ENCODE measurements at places on chromosomes 6 and 20.

DNA sequence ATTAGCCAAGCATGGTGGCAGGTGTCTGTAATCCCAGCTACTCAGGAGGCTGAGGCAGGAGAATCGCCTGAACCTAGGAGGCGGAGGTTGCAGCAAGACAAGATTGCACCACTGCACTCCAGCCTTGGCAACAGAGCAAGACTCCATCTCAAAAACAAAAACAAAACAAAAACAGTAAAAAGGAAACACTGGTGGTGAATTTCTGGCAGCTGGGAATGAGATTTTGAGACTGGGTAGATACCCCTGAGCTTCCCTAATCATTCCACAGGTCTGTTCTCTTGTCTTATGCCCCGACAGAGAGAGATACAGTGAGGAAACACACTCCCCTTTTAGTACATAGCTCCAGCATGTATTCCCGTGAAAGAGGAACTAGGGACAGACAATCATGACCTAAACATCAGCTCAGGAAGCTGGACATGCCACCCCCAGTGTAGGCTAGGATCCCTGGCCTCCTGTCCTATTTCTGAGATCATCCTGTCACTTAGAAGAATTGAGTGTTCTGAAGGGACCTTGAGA is 9.6 kb downstream of the MAN1A1 start:
- H3K36me3 ChIP-seq: no peaks in the 10 kb centered on the region
- H3K4me3 ChIP-seq: no peak overlapping the region
- H3K27me3 ChIP-seq: no peaks in the 10 kb centered on the region
- DNase-seq: no peak

DNA sequence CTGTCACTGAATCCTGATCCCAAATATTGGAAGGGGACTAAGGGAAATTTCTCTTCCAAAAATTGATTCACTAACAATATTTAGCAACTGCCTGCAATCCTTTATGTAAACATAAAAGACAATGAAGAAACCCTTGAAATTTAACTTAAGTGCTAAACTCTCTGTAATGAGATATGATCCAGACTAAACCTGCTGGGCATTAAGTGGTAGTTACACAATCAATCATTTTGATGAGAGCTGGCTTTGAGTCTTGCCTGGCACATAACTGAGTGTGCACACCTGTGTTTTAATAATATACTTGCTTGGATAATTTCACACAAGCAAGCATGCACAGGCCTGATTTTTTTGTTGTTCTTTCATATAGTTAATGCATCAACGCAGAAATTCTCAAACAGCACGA is 9.8 kb upstream of the ZFP64 start:
- no peak for DNase-seq
- H3K27me3 ChIP-seq: no peaks in the 10 kb centered on the region
- no peak overlapping the region for H3K4me3 ChIP-seq
- H3K4me1 ChIP-seq: no peaks in the 10 kb centered on the region
- H3K36me3 ChIP-seq: no peaks in the 10 kb centered on the region

GRCh38 chr20:53939572-53940359 is 130.6 kb downstream of the BCAS1 start:
- H3K27me3 ChIP-seq: no peaks in the 10 kb centered on the region
- peak overlapping the region; percentile 84 for H3K27ac ChIP-seq
- H3K36me3 ChIP-seq: no peaks in the 10 kb centered on the region
- H3K4me3 ChIP-seq: 0 out of 2 replicates have a peak overlapping the region, but pooled peaks have one; percentile 63
- H3K4me1 ChIP-seq: peaks cover 54% of the 10 kb centered on the region

DNA sequence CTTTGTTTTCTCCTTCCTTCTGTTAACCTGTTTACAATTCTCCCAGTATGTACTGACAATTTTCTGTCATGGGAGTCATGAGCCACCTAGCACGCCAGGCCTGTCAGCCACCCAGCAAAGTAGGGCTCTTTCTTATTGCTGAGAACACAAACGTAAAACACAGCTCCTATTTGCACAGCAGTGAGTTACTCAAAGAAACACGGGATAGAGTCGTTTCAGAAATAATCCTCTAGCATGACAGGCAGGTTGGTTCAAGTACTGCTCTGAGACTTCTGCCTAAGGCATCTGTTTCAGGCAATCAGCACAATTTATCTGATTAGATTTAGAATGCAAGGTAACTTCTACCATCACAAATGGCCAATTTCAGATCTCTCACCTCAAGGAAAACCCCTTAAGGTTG is 88.8 kb downstream of the CD24 start:
- H3K27me3 ChIP-seq: no peaks in the 10 kb centered on the region
- no peaks in the 10 kb centered on the region for H3K4me1 ChIP-seq
- DNase-seq: no peak
- H3K4me3 ChIP-seq: no peak overlapping the region
- H3K36me3 ChIP-seq: no peaks in the 10 kb centered on the region
- H3K27ac ChIP-seq: no peak overlapping the region

GRCh38 chr6:86969573-86969972 is 32.2 kb downstream of the HTR1E start:
- no peak for DNase-seq
- no peak overlapping the region for H3K4me3 ChIP-seq
- H3K36me3 ChIP-seq: no peaks in the 10 kb centered on the region
- H3K27me3 ChIP-seq: no peaks in the 10 kb centered on the region
- no peak overlapping the region for H3K27ac ChIP-seq

DNA sequence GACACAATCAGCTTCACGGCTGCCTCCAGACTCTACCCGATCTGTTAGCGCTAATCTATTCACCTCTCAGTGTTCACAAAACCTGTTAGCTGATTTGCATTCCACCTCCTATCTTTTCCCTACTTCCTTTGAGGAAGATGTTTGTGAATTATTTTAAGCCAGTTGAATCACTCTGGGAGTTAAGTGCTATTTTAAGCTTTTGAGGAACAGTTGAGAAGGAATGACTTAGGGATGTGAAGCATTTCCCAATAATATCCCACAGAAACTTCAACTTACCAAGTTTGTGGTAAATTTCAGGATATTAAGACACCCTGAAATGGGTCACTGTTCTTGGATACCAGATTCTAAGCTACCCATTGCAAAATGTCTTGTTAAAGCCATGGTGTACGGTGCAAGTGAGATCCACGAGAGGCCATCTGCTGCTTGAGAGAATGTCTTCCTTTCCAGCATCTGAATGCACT is 145.2 kb upstream of the CITED2 start:
- no peaks in the 10 kb centered on the region for H3K4me1 ChIP-seq
- H3K36me3 ChIP-seq: no peaks in the 10 kb centered on the region
- H3K27me3 ChIP-seq: no peaks in the 10 kb centered on the region
- no peak overlapping the region for H3K4me3 ChIP-seq
- no peak overlapping the region for H3K27ac ChIP-seq

DNA sequence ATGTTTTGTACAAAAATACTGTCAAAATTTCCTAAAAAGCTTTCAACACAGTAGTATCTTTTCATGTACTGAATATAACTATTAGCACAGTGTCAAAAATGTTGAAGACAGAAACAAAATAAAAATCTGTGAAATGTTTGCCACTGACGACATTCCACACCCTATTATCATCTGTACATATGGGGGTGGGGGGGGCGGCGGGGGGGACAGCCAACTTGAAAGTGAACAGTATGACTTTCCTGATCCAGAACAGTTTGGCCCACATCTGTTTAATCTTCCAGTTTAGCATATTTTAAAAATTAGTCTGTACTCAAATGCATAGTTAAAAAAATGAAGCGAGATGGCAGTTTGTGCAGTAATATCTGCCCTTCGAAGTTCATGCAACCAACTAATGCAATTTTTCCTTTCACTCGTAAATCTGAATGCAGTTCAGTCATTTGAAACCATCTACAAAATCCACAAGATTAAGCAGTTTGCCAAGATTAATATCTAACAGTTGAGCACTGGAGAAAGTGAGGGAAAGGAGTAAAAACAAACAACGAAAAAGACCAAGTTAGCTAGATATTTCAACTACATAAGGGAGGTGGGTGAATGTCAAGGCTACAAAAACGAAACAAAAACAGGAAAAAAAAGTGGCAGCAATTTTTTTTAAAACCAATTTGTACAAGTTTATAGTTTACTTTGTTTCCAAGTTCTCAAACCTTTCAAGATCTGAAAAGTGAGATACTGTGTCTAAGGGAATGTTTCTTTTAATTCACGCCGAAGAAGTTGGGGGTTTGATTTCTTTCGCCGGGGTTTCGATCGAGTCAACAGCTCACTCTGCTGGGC is 1.9 kb downstream of the CITED2 start:
- 0 out of 2 replicates have a peak, but pooled peaks cover 2% of the 10 kb centered on the region for H3K4me1 ChIP-seq
- peak overlapping the region; percentile 66 for H3K27ac ChIP-seq
- no peak for DNase-seq
- no peaks in the 10 kb centered on the region for H3K36me3 ChIP-seq
- peak overlapping the region; percentile 93 for H3K4me3 ChIP-seq

GRCh38 chr6:33621711-33622388 is 728 bp downstream of the ITPR3 start:
- peak overlapping the region; percentile 88 for H3K27ac ChIP-seq
- H3K4me3 ChIP-seq: peak overlapping the region; percentile 86
- H3K4me1 ChIP-seq: peaks cover 14% of the 10 kb centered on the region
- H3K36me3 ChIP-seq: peaks cover 2% of the 10 kb centered on the region
- H3K27me3 ChIP-seq: no peaks in the 10 kb centered on the region
- no peak for DNase-seq

- no peak for DNase-seq
- no peak overlapping the region for H3K27ac ChIP-seq
- H3K36me3 ChIP-seq: no peaks in the 10 kb centered on the region
- H3K4me3 ChIP-seq: no peak overlapping the region
Observed at GRCh38 chr6:82954937-82955577, 110.6 kb downstream of the UBE3D start.

DNA sequence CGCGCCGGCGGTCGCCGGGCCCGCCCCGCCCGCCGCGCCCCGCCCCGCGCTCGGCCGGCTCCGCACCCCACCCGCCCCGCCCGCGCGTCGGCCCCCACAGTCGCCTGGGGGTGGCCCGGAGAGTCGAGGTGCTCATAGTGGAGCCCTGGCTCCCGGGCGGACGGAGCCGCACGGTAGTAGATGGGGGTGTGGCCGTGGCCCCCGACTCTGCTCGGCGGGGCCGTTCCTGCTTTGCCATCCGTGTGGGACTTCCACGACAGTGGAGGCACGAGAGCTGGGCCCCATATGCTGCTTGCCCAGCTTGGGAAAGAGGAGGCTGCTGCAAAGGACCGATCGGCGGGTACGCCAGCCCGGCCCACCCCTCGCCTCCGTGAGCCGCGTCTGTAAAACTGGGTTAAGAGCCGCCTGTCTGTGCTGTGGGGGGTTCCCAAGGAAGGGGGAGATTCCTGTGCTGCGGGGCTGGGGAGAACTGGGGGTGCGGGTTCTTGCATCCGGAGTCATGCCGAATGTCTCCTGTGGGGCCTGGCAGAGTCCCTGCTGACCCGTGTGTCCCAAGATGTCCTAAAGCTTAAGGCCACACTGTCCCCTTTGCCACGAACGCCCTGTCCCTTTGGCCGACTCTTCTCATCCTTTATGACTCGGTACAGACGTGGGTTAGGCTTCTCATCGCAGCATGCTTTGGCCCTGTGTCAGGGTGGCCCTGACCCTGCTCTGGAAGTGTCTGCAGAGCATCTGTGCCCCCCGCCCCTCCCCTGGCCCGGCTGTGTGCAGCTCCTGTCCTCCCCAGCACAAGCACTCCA is at the start of gene OPRL1:
Gene OPRL1 (plus strand): TSS at position 70 of the 800 bp plus-strand sequence. CDS start 12,639 bp downstream, outside the sequence.
- H3K36me3 ChIP-seq: no peaks in the 10 kb centered on the region
- H3K27me3 ChIP-seq: peaks cover 7% of the 10 kb centered on the region
- no peak for DNase-seq
- H3K4me3 ChIP-seq: peak within 1 kb of the TSS; percentile 83

DNA sequence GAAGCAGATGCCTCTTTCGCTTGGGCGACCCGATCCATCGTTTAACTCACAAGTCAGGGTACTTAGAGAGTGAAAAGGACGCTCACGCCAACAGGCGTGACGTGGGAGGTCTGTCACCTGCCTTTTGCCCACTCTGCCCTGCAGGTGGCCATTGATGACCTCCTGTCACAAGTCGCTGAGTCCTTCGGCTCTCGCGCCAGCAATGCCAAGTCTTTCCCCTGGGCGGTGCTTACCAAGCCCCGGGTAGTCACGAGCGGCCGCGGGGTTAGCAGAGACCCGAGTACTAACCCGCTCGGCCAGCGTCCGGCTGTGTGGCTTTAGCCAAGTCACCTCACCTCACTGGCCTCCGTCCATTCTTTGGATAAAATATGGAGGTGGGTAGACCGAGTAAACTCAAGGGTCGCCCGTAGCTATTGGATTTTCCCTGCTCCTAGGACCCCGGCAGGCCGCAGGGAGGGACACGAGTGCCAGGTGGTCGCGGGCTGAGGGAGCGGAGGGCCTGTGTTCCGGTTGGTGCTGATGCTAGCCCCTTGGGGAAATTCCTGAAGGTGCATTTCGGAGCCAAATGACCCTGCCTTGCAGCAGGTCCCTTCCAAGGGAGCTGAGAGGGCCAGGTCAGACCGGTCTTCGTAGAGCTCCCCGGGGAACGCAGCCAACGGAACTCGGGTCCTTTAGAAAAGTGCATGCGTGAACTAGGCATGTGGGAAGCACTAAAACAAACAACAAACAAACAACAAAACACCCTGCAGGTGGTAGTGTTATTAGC is 668 bp downstream of the PKIB start:
- H3K4me3 ChIP-seq: peak overlapping the region; percentile 50
- peaks cover 17% of the 10 kb centered on the region for H3K27me3 ChIP-seq
- H3K27ac ChIP-seq: no peak overlapping the region
- H3K36me3 ChIP-seq: no peaks in the 10 kb centered on the region
- H3K4me1 ChIP-seq: peaks cover 5% of the 10 kb centered on the region

GRCh38 chr6:49070411-49070810 is 392.6 kb downstream of the MMUT start:
- DNase-seq: no peak
- H3K36me3 ChIP-seq: no peaks in the 10 kb centered on the region
- no peak overlapping the region for H3K27ac ChIP-seq
- H3K4me3 ChIP-seq: no peak overlapping the region
- H3K4me1 ChIP-seq: no peaks in the 10 kb centered on the region
- no peaks in the 10 kb centered on the region for H3K27me3 ChIP-seq

DNA sequence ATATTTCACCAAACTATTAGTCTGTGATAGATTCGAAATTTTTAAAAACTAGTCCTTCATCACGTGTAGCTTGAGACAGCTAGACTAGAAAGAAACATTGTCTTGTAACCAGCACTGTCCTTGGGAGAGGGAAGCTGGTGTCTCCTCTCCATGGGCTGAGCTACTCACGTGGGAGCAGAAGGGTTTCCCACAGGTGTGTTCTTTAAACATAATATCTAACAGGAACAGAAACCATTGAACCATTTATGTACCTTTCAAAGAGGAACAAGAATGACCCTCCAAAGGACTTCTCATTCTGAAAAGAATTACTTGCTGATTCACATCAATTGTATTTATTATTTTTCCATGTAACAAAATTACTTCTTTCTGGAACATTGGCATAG is 72.4 kb upstream of the SYNJ2 start:
- no peaks in the 10 kb centered on the region for H3K36me3 ChIP-seq
- peak overlapping the region; percentile 11 for H3K27ac ChIP-seq
- no peaks in the 10 kb centered on the region for H3K27me3 ChIP-seq
- peaks cover 17% of the 10 kb centered on the region for H3K4me1 ChIP-seq
- DNase-seq: peak; percentile 36

Data from GM12878 (cell line).